Activated CD8-positive, alpha-beta memory T cell treated with anti-CD3 and anti-CD28 coated beads for 48 hours (primary cell): ENCODE measurements at places on chromosomes 13 and 19.

- DNase-seq, result no peak
These were observed 16.8 kb downstream of the MBD3L2B start for GRCh38 chr19:7004313-7004931.

DNA sequence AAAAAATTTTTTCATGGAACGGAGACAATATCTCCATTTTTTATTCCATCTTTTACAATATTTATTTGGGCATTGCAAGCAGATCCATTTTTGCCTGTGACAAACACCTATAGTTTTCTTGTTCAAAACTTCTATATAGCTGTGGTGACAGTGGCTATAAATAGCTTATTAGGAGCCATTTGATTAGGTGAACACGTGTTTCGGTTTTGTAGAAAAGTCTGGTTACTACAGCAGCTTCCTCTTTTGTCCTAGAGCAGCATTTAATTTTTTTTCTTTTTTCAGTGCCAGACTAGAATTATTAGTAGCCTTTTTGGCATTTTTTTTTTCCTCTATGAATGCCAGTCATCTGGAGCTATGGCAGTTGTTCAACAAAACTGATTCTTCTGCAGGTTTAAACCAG lies 123.5 kb downstream of the RXFP2 start:
- no peak for DNase-seq

GRCh38 chr19:17540174-17540573 lies 15.3 kb upstream of the COLGALT1 start:
- no peak for DNase-seq

- DNase-seq, result no peak
These were observed 21.0 kb upstream of the NDFIP2 start for GRCh38 chr13:79459906-79460305.

- DNase-seq, result no peak
These were observed 17.1 kb upstream of the MAP3K10 start for GRCh38 chr19:40174092-40174491.

- no peak for DNase-seq
These were observed 373.2 kb downstream of the LMO7 start for GRCh38 chr13:76009267-76009890.

GRCh38 chr13:46630431-46631178 lies 77.6 kb downstream of the LRCH1 start:
- DNase-seq, result no peak

- no peak for DNase-seq
These were observed 18.2 kb upstream of the SULT2B1 start for GRCh38 chr19:48533770-48534169.
